ENCODE measurements at places on chromosomes 11 and 22.

- no peak for DNase-seq
These were observed 45.1 kb upstream of the LMO2 start for GRCh38 chr11:33936725-33937604.

GRCh38 chr11:18791207-18791968, at the start of gene PTPN5:
PTPN5 (minus strand) TSS chr11:18791798; CDS start chr11:18771958, 19,840 bp downstream.
- no peak for DNase-seq

DNA sequence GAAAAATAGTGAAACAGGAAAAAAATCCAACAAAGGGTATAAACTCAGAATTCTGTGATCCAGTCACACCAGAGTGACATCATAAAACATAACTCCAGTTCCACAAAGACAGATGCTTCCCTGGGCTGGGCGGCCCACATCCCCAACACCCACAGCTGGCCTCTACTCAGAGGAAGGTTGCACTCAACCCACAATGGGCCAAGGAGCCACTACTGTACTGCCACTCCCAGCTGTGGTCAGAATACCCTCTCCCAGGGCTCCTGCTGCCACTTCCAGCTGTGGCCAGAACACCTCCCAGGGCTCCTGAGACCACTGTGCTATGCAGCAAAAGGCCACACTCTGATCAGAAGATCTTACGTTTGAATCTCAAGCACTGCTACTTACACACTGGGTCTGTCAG, 18.3 kb downstream of the SMCO4 start:
- no peak for DNase-seq

DNA sequence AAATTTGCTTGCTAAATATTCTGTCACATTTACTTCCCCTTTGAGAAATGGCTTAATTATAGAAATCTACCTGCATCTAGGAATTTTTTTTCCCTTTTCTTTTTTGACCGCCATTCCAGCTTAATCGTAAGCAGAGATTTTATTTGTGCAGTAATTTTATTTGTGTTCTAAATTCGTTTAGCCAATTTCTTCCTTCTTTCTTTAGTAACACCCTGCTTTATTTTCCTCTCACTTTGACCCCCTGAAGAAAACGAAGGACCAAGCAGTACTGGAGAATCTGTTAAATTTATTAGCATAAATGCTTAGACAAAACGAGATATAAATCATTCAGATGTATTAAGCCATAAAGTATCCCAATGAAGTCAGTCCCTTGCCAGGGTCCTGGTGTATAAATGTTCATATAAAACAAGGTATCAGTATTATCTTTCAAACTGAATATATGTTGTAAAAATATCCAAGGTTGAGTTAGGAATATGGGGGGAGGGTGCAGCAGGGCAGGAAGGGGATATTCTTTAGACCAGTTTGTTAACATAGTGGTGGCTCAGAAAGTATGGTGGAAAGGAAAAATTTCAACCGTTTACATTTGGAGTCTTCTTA, 5.1 kb upstream of the WT1 start:
- no peak for DNase-seq

- no peak for DNase-seq
These were observed 53.6 kb downstream of the DDX10 start for GRCh38 chr11:108718466-108718865.

DNA sequence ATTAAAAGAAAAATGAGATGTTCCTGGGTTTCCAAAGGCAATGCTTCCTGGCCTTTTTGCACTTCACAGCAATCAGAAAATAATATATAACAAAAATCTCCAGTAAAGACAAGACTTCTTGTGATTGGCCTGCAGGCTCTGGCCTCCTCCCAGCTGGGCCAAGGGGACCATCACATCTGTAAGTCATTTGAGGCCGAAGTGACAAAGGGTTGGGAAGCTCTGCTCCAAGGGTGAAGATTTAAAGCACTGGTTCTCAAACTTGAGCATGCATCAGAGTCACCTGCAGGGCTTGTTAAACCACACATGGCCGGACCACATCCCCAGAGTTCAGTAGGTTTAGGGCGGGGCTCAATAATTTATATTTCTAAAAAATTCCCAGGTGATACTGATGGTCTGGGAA, 32.1 kb downstream of the ARFGAP2 start:
- DNase-seq: no peak

DNA sequence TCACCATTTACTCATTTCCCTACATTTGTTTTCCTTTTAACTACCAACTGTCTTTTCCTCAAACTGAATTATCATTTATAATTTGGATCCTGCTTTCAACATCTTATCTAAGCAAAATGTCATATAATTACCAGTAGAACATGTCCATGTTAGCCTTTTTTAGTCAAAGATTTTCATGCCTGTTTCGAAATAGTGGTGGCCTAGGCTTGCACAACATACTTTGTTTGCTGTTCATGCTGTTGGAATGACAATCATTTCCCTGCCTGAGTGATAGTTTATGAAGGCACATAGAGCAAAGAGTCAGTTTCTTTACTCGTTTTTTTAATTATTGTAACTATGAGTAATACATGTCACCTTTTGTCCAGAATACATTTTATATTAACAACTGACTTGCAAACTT, 144.3 kb upstream of the ANO3 start:
- DNase-seq: no peak

DNA sequence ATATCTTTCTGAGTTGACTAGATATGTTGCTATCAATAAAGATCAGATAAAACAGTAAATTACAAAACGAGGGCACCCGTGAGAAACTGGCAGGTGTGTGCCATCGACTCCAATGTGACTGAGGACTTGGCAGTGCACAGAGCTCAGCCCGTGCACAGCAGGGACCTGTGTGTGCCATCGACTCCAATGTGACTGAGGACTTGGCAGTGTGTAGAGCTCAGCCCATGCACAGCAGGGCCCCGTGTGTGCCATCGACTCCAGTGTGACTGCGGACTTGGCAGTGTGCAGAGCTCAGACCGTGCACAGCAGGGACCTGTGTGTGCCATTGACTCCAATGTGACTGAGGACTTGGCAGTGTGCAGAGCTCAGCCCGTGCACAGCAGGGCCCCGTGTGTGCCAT, 347.2 kb upstream of the B3GAT1 start:
- DNase-seq: no peak

DNA sequence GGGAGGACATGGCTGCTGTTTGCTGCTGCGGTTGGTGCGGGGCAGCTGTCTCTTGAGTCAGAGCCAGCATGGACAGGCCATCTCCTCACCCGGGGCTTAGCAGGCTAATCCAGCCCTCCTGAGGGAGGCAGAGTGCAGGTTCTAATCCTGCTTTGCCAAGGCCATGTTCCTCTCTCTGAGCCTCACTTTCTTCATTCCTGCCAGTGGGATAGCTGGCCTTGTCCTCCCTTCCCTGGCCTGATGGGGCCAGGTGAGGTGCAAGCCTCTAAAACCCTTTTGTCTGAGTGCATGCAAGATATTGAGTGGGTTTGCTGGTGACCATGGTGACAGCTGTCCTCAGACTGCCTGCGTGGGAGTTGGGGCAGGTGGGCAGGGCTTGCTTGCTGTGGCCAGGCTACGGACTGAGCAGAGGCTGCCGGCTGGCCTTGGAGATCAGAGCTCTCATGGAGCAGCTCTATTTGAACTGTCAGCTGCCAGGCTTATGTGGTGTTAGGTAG, 3.6 kb downstream of the USP35 start:
- no peak for DNase-seq

- DNase-seq: no peak
These were observed 8.0 kb upstream of the PSMC3 start for GRCh38 chr11:47434011-47434786.

DNA sequence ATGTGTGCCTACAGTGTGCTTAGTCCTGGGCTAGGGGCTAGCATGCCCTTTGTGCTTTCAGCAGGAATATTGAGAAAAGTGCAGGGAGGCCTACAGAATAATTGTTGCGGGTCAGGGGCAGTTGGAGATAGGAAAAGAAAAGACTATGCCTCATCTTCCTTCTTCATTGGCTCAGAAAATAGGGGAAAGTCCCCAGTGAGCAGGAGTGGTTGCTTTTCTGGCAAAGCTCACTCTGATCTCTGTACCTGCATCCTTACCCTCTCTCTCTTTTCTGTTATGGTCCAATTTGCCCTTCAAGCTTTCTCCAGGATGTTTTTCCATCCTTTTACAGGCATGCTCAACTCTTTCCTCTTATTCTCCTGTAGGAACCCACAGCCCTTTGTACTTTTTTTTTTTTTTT, 29.5 kb upstream of the RRM1 start:
- DNase-seq: no peak

GRCh38 chr11:6737872-6738466, 33.8 kb downstream of the OR2AG2 start:
- peak; percentile 86 for DNase-seq

GRCh38 chr22:26857169-26857568, 199.8 kb downstream of the MIAT start:
- no peak for DNase-seq

DNA sequence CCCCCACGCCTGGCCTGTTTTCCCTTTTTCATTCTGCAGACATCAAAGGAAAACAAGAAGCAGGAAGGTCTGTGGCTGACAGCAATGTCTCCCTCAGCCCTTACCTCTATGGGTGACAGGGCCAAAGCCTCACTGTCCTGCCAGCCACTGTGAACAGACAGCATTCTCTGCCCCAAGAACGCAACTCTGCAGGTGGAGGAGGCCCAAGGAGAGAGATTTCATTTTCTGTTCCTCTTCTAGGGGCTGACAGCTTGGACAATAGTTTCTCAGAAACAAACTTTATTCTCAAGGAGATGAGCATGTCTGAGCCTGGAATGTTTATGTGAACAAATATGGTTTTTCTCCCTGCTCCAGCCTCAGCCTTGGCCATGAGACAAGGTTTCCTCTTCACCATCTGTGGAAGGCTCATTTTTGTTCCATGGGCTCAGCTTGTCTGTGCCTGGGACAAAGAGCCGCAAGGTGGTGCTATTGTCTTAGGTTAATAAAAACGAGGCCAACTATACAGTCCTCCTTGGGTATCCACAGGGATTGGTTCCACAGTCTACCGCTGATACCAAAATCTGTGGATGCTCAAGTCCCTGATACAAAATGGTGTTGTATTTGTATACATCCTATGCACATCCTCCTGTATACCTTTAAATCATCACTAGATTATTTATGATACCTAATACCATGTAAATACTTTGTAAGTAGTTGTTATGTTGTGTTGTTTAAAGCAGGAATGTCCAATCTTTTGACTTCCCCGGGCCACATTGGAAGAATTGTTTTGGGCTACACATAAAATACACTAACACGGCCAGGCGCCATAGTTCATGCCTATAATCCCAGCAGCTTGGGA, 5.8 kb downstream of the PIWIL3 start:
- DNase-seq: peak; percentile 12

- no peak for DNase-seq
These were observed 12.4 kb upstream of the POLDIP3 start for GRCh38 chr22:42626951-42627625.

- DNase-seq: no peak
These were observed 71.5 kb downstream of the FCHSD2 start for GRCh38 chr11:73070653-73071052.

- no peak for DNase-seq
These were observed 27.8 kb upstream of the ACR start for GRCh38 chr22:50710221-50710620.

DNA sequence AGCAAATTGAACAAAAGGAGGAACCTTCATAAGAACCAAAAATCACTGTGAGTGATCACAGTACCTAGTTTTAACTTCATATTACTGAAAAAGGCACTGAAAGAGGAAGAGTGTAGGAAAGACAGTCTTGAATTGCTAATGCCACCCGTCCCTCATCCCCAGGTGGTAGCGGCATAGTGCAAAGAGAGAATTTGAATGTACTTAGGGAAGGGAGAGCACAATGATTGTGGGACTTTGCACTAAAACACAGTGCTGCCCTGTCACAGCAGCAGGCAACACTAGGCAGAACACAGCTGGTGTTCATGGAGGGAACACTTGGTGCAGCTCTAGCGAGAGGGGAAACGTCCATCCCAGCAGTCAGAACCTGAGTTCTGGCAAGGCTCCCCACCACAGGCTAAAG, 716.3 kb upstream of the ANO5 start:
- DNase-seq: no peak

All from CD4-positive, alpha-beta T cell treated with Interleukin-2 at 100 ng/mL for 4 hours (primary cell).